HFFc6 (cell line): ENCODE measurements at places on chromosomes 3 and 15. TPM values are rescaled to one million over a fixed set of nuclear protein-coding genes. Genes with fewer than 3 reads are reported as not detected.

DNA sequence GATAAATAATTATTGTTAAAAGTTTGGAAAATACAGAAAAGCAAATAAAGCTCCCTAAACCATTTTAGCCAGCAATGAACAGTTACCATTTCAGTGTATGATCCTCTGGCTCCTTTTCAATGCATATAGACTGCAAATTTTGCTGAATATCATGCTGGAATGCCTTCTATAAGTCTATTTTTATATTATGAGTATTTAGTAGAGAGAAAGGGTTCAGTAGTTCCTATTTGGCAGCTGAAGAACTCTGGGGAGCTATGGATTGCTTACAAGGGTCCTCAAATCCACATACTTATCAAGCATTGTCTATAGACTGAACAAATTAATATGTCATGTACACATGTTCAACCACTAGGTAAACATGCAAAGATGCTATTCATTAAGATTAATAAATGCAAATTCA, 46.1 kb downstream of the LRRC3B start:
- no peak for DNase-seq

DNA sequence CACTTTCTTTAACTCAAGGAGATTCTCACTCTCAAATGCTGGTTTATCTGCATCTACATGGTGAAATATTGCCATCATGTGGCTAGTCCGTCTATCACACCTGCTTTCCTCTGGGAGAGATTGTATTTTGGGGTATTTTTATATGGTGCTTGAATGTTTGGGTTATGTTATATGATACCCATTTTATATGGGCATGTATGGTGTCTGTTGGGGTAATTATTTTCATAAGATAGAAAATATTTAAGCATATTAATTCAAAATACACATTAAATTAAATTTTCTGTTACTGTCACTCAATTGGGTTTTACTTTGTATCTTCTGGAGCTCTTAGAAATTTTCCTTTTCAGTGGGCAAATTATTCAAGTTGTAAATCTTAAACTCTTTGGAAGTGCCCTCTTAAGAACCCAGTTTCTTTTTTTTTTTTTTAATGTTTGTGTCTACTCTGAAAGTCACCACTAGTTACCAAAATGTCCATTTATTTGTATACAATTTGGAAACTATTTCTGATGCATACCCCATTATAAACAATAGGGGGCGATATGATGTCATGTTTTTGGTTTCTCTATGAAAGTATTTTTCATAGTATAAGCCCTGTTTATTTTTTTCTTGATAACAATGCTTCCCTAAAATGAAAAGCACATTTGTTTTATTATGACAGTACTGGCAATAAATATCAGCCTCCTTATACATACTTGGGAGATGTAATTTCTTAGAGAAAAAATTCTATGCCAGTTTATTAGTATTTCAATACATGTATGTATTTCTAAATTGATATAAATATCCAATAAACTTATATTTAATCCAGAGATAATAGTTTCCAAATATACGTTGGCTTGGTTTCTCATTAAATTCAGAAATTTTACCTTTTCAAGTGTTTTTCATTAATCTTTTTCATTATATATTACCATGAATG, 36.1 kb upstream of the PLSCR5 start:
- DNase-seq: peak; percentile 53

The IGSF10 gene
- total RNA-seq: 0.13 TPM in 1 of 3 replicates, not detected in the others

The GRM2 gene
- total RNA-seq: not detected in 2 replicates

DNA sequence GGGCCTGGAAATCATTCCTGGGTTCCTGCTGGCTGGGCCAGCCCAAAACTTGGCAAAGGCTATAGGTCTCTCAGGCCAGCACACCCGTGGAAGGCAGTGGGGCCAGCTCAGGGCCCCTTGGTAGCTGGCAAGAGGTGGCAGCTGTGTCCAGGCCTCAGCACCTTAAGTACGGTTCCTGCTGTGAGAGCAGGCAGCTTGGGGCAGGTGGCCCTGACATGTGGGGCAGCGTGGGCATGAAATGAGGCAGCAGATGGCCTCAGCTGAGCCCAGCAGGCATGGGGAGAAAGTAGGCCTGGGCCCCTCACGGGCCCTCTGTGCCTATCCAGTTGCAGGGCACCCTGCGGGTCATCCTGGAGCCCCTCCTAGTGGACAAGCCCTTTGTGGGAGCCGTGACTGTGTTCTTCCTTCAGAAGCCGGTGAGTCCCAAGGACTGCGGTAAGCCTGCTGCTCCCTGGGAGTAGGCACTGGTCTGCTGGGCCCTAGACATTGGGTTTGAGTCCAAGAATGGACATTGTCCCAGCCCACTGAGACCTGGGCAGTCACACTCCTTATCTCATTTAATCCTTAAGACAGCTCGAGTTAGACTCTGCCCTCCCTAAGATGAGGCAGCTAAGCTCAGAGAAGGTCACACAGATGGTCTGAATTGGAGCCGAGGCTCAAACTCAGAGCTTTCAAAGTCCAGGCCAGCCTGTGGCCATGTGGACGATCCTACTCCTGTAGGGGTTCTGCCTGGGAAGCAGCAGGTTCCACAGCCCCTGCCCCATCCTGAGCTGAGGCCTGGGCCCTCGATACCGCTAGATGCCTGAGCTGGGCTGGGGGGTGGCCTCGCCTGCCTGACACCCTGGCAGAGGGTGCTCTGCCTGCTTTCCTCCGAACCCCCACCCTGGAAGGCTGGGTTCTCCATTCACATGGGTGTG, 25.5 kb downstream of the ESYT3 start:
- no peak for DNase-seq
